ENCODE measurements at places on chromosomes 3 and 15.

- no peak for DNase-seq
Measured at GRCh38 chr3:148175214-148175613, 522.5 kb upstream of the AGTR1 start.

DNA sequence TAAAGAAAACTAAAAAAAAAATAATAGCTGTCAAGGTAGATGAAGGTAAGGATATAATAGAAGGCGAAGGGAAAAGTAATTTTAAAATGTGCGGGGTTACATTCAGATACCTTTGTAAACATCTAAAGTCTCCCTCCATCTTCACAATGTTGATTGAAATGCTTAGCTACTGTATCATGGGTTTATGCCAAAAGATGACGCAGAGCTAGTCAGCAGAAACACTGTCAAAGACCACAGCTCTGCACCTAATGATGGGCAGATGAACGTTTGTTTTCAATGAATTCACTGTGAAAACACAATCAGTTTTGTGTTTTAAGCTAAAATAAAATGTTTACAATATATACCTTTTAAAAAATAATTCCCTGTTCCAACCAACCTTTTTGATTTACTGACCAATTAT, 61.2 kb downstream of the RFTN1 start:
- no peak for DNase-seq

DNA sequence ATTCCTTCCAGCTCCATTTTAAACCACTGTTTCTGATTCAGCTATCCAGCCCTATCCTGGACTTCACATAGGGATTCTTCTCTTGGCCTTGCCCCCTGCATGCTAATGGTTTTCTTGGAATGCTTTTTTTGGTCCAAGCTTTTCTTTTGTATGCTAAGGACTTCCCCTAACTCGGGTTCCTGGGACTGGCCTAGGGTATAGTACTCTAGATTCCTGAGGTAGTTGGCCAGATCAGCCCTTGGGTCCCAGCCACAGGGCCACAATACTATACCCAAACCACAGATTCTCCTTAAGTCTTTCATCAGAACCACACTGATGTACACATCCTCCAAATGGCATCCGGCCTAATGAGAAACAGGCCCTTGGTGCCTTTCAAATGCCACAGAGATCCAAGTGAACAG, 2.8 kb downstream of the FYCO1 start:
- no peak for DNase-seq

DNA sequence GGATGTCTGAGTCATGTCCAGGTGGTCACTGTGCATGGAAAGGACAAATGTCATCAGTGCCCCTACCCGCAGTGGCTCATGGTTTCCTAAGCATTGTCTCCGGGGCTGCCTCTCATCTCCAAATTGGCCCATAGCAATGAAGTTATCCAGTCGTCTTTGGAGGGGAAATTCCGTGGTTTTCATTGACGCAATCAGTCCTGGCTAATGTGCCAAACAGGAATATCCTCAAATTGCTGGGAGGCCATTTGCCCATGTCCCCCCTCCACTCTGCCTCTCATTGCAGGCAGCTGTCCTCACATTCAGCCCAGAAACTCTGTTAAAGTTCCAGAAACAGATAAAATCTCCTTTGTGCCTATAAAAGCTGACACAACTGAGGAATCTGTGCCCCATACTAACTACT, 81.6 kb downstream of the MCTP2 start:
- no peak for DNase-seq

- DNase-seq, result no peak
Measured at GRCh38 chr3:119293105-119293870, 895 bp upstream of the ARHGAP31 start.

GRCh38 chr3:59069838-59070237, 20.0 kb upstream of the CFAP20DC start:
- DNase-seq, result no peak
